ENCODE measurements at places on chromosomes 2 and 18.

- DNase-seq: no peak
- H3K27ac ChIP-seq: no peak overlapping the region
- no peaks in the 10 kb centered on the region for H3K36me3 ChIP-seq
- no peaks in the 10 kb centered on the region for H3K27me3 ChIP-seq
These were observed 60.5 kb downstream of the KLHL29 start for GRCh38 chr2:23445450-23445868.

DNA sequence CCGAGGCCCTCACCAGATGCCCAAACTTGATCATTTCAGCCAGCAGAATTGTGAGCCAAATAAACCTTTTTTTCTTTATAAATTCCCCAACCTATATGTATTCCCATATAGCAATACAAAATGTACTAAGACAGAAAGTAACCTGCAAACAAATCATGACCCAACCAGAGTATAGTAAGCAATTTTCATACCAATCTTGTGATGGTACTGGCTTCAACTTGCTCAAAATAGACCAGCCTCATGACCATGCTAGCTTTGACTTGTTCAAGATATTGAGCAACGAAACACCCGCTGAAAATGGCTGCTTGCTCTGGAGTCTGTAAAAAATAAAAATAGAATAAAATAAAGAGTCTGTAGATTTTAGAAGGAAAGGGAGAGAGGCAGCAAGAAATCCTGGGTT is 97.6 kb downstream of the C1D start:
- DNase-seq: no peak
- no peaks in the 10 kb centered on the region for H3K4me1 ChIP-seq
- H3K4me3 ChIP-seq: no peak overlapping the region
- no peaks in the 10 kb centered on the region for H3K36me3 ChIP-seq
- no peaks in the 10 kb centered on the region for H3K27me3 ChIP-seq

- no peaks in the 10 kb centered on the region for H3K36me3 ChIP-seq
- no peak overlapping the region for H3K4me3 ChIP-seq
- H3K4me1 ChIP-seq: peaks cover 3% of the 10 kb centered on the region
- no peak for DNase-seq
- no peaks in the 10 kb centered on the region for H3K27me3 ChIP-seq
These were observed 56.9 kb downstream of the WDR75 start for GRCh38 chr2:189498205-189498604.

DNA sequence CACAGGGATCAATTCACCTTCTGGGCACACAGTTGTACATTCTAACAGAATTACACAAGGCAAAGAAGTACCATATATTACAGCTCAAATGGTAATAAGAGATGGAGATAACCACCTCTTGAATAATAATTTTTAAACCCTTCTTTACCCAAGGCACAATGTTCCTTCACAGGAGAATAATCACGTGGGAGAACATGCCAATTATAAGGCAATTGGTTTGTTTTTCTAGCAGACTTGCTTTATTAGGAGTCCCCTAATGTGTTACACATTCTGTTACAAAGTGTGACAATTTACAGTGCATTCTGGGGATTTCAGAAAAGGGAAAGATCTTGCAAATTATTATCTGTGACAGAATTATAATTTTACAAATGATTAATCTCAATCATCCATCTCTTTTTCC is 380.3 kb downstream of the RND3 start:
- no peak for DNase-seq
- H3K4me1 ChIP-seq: peaks cover 9% of the 10 kb centered on the region
- H3K27ac ChIP-seq: no peak overlapping the region
- H3K36me3 ChIP-seq: no peaks in the 10 kb centered on the region
- no peaks in the 10 kb centered on the region for H3K27me3 ChIP-seq
- no peak overlapping the region for H3K4me3 ChIP-seq

DNA sequence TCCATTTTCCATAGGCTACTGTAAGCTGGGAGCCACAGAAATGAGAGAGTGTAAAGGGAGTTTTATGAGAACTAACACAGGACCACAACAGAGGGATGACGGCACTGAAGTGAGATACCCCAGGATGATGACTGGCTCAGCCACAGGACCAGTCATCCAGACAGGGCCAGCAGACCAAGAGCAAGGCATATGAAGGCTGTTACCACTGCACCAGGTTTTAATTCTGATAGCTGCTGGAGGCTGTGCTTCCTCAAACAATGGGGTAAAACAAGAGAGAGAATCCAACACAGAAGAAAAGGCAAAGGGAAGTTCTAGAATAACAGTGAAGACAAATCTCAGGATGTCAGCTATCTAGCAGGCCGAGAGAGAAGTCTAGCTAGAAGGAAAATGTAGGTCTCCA is 94.9 kb downstream of the BCL2 start:
- H3K4me1 ChIP-seq: no peaks in the 10 kb centered on the region
- no peaks in the 10 kb centered on the region for H3K27me3 ChIP-seq
- H3K36me3 ChIP-seq: no peaks in the 10 kb centered on the region
- H3K27ac ChIP-seq: no peak overlapping the region

DNA sequence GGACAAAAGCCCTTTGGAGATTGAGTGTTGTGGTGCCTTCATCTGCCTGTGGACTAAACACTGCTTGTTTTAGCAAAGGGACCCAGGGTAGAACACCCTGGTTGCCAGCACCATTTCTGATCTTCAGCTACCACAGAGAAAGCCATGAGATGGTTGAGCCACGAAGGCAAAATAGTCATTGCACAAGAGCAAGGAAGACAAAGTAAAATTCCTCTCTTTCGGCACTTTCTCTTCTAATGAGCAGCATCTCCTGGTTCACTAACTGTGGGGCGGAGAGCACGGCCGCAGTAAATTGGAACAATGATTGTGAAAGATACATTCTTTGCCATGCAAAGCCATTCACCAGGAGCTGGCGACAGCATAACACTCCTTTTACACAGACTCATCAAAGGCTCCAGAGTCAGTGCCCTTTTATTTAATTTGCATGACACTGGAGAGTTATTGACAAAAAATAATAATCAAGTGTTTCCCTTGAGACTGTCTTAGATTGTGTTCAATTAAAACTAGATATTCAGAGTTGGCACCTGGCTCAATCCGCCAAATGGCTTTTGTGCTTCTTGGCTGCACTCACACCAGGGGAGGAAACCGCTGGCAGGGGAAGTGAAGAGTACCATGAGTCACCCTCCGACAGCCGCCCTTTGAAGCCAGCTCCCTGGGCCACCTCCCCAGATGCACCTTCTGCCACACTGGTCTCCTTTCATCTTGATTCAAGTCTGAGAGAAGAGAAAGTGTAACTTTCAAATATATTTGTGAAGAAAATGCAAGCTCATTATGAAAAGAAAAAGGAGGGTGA is 100.5 kb upstream of the MEIS1 start:
- no peak overlapping the region for H3K4me3 ChIP-seq
- DNase-seq: no peak
- H3K27ac ChIP-seq: no peak overlapping the region
- no peaks in the 10 kb centered on the region for H3K36me3 ChIP-seq
- no peaks in the 10 kb centered on the region for H3K27me3 ChIP-seq
- no peaks in the 10 kb centered on the region for H3K4me1 ChIP-seq

- no peak for DNase-seq
- H3K27ac ChIP-seq: no peak overlapping the region
- H3K4me3 ChIP-seq: no peak overlapping the region
These were observed 153.3 kb downstream of the FSIP2 start for GRCh38 chr2:185891804-185892411.

DNA sequence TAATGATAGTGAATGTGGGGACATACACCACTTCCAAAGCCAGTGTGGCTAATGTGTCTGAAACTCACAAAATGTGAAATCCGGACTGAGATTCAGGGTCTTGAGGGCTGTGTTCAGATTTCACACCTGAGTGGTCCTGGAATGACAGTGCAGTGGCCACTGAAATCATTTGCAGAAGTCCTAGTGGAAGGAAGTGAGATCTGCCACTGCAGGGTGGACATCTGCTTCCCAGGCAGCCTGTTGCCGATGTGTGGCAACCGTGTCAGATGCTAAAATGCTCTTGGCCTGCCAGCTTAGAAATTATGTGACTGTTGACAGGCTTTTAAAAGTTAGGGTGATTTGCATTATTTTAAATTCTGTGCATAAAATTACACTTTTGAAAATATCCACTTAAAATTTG is 77.8 kb upstream of the TMEM200C start:
- no peak overlapping the region for H3K27ac ChIP-seq
- no peak overlapping the region for H3K4me3 ChIP-seq
- H3K4me1 ChIP-seq: no peaks in the 10 kb centered on the region
- H3K36me3 ChIP-seq: no peaks in the 10 kb centered on the region
- DNase-seq: no peak
- no peaks in the 10 kb centered on the region for H3K27me3 ChIP-seq

DNA sequence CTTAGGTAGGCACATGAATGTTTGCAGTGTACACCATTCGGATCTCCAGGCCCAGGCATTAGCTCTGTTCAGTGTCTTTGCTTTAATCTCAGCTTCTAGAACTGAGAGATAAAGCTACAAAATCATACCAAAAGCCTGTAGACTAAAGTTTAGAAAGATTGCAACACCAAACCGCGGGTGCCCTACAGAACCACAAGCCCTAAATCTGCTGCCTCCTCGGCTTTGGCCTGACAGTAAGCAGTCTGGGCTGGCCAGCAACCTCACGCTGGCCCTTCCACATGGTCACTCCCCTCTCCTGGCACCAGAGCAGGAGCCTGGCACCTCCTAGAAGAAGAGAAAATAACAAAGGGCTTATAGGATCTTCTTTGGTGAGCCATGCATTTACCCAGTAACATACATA is 8.9 kb upstream of the OSR1 start:
- H3K36me3 ChIP-seq: no peaks in the 10 kb centered on the region
- DNase-seq: no peak
- peaks cover 41% of the 10 kb centered on the region for H3K27me3 ChIP-seq
- no peak overlapping the region for H3K4me3 ChIP-seq

DNA sequence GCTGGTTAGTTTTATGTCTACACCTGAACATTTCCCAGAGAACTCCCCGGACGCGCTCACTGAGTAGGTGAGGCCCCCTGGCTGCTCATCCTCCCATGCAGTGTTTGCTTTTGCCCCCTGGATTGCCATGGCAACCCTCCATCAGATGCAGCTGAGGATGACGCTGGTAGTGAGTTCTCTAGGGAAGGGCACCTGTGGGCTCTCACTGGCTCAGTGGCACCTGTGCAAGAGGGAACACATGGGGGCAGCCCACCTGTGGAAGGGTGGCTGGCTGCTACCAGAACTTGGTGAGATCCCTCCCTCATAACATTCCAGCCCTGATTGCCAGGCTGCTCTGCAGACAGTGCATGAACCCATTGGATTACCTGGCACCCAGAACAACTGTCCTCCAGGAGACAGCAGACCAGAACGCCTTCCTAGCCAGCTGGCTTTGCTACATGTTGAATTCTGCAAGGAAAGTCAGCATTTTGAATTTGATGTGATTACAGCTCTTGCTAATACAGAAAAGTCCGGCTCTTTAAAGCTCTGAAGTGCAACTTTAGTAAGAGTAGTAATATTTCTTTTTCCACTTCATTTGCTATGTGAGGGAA is 21.7 kb downstream of the COA5 start:
- no peak for DNase-seq
- no peaks in the 10 kb centered on the region for H3K4me1 ChIP-seq
- H3K36me3 ChIP-seq: peaks cover 80% of the 10 kb centered on the region
- no peaks in the 10 kb centered on the region for H3K27me3 ChIP-seq
- no peak overlapping the region for H3K4me3 ChIP-seq
- H3K27ac ChIP-seq: no peak overlapping the region

DNA sequence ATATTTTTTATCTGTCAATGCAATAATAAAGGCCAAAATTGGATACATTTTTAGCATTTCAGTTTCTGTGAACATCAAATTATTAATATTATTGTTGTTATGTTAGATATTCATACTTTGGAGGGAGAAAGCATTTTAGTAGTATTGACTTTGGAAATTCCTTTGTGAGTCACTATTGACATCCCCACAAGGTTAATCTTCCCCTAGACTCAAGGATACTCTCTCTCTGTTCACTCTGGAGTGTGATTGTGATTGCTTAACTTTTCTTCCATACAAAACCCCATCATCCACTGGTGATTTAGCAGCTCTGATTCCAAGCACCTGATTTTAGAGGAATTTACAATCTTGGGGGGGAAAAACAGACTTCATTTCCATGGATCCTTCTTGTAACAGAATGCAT is 352.0 kb downstream of the THSD7B start:
- no peaks in the 10 kb centered on the region for H3K36me3 ChIP-seq
- no peaks in the 10 kb centered on the region for H3K27me3 ChIP-seq
- no peaks in the 10 kb centered on the region for H3K4me1 ChIP-seq
- no peak overlapping the region for H3K27ac ChIP-seq
- no peak overlapping the region for H3K4me3 ChIP-seq
- DNase-seq: no peak

GRCh38 chr2:227462462-227462951 is 9.4 kb upstream of the AGFG1 start:
- H3K36me3 ChIP-seq: no peaks in the 10 kb centered on the region
- H3K4me3 ChIP-seq: no peak overlapping the region
- DNase-seq: no peak
- H3K27me3 ChIP-seq: no peaks in the 10 kb centered on the region
- no peak overlapping the region for H3K27ac ChIP-seq

DNA sequence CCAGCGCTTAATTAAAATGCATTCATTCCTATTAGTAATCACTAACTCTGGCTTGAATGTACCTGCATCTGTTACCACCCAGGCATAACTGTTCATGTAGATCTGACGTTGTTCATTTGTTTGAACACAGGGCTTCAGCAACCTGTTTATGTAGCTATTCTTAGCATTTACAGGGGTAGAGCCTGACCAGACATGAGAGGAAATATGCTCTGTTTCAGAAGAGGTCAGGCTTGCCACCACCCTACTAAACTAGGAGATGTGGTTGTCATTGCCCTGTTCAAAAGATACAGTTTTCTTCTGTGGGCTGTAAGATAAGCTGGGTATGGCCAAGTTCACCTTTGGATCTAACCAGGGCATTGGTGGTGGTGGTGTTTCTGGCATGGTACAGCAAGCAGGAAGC is 8.8 kb downstream of the MGAT5 start:
- no peaks in the 10 kb centered on the region for H3K27me3 ChIP-seq
- no peaks in the 10 kb centered on the region for H3K36me3 ChIP-seq

DNA sequence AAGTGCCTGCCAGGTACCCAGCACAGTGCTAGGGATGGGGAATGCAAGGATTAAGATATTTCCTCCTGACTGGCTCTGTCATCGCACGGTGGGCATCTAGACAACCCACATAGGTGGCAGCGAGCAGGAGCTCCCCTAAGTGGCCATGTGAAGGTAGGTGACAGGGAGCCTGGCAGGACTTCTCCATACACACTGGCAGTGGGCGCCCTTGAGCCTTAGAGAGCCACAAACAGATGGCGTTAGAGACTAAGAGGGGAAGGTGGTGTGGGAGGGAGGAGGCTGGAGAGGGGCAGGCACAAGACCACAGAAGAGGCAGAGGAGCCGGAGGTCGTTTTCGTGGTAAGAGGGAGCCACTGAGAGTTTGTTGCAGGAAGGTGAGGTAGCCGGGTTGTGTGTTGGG is 15.2 kb downstream of the PRELID3A start:
- H3K4me1 ChIP-seq: peaks cover 14% of the 10 kb centered on the region
- no peak for DNase-seq
- H3K27ac ChIP-seq: no peak overlapping the region
- H3K27me3 ChIP-seq: no peaks in the 10 kb centered on the region
- no peaks in the 10 kb centered on the region for H3K36me3 ChIP-seq

- no peaks in the 10 kb centered on the region for H3K36me3 ChIP-seq
- H3K27ac ChIP-seq: peak overlapping the region; percentile 59
- DNase-seq: no peak
- no peak overlapping the region for H3K4me3 ChIP-seq
- no peaks in the 10 kb centered on the region for H3K27me3 ChIP-seq
These were observed 39.5 kb downstream of the INO80C start for GRCh38 chr18:35458271-35458670.

GRCh38 chr2:240921311-240921994 is 15.3 kb downstream of the CROCC2 start:
- no peak overlapping the region for H3K4me3 ChIP-seq
